CD4-positive, alpha-beta memory T cell (primary cell): ENCODE measurements at places on chromosomes 5 and 9. TPM values are rescaled to one million over a fixed set of nuclear protein-coding genes. Genes with fewer than 3 reads are reported as not detected.

MIER3 gene
- total RNA-seq: 32.8 TPM

CACFD1 gene
- total RNA-seq: 2.5 TPM

IFNA13 gene
- not detected for total RNA-seq

DNA sequence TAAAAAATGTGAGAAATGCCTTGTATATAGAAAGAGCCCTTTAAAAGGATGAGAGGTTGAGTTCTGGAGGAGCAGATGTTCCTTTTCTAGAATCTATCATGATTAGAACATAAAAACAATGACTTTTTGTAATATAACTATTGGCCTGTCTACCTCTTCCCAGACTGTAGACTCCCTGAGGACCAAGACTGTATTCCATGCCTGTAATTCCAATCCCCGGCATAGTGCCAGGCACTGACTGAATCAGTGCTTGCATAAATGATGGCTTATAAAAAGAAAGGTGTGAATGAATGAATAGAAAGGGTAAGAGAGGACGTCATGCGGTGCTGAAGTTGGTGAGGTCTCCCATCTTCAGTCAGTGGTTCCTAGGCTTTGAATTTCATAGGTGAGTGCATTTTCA is 92.6 kb upstream of the GDNF start:
- no peak overlapping the region for H3K27ac ChIP-seq
- H3K4me3 ChIP-seq: no peak overlapping the region
- H3K4me1 ChIP-seq: no peaks in the 10 kb centered on the region
- no peak for DNase-seq
- H3K27me3 ChIP-seq: no peaks in the 10 kb centered on the region

- H3K27me3 ChIP-seq: no peaks in the 10 kb centered on the region
- no peaks in the 10 kb centered on the region for H3K36me3 ChIP-seq
- H3K27ac ChIP-seq: no peak overlapping the region
- no peak for DNase-seq
Observed at GRCh38 chr5:14443671-14444093, 137.9 kb upstream of the OTULINL start.

GRCh38 chr5:78286290-78286689 is 8.2 kb downstream of the AP3B1 start:
- no peak overlapping the region for H3K4me3 ChIP-seq
- H3K36me3 ChIP-seq: no peaks in the 10 kb centered on the region
- no peak for DNase-seq
- H3K27me3 ChIP-seq: no peaks in the 10 kb centered on the region
- peaks cover 28% of the 10 kb centered on the region for H3K4me1 ChIP-seq
- H3K27ac ChIP-seq: no peak overlapping the region

- H3K4me3 ChIP-seq: no peak overlapping the region
- peaks cover 56% of the 10 kb centered on the region for H3K36me3 ChIP-seq
- DNase-seq: no peak
- H3K4me1 ChIP-seq: peaks cover 40% of the 10 kb centered on the region
- H3K27me3 ChIP-seq: no peaks in the 10 kb centered on the region
- no peak overlapping the region for H3K27ac ChIP-seq
Observed at GRCh38 chr9:36210722-36211121, 20.0 kb downstream of the CLTA start.

GRCh38 chr5:100505984-100506670 is 29.0 kb upstream of the FAM174A start:
- H3K27ac ChIP-seq: no peak overlapping the region
- DNase-seq: no peak
- H3K36me3 ChIP-seq: no peaks in the 10 kb centered on the region
- H3K4me3 ChIP-seq: no peak overlapping the region
- H3K27me3 ChIP-seq: no peaks in the 10 kb centered on the region

- H3K27me3 ChIP-seq: no peaks in the 10 kb centered on the region
- H3K27ac ChIP-seq: no peak overlapping the region
- no peaks in the 10 kb centered on the region for H3K4me1 ChIP-seq
- no peak for DNase-seq
- H3K4me3 ChIP-seq: no peak overlapping the region
Observed at GRCh38 chr9:71079451-71079850, 42.0 kb downstream of the TRPM3 start.

DNA sequence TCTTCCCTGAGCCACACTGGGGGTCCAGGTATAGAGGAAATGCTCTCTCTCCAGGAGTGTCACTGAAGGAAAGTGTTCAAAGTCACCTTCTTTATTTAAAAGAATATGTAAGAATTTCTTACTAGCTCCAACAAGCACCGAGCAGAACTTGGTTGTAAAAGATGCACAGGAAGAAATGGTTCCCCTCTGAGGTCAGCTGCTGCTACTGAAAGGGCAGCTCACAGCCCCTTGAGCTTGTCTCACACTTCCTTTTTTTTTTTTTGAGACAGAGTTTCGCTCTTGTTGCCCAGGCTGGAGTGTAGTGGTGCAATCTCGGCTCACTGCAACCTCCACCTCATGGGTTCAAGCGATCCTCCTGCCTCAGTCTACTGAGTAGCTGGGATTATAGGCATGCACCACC is 77.2 kb downstream of the PRRT1B start:
- DNase-seq: no peak
- no peak overlapping the region for H3K27ac ChIP-seq
- H3K4me1 ChIP-seq: peaks cover 24% of the 10 kb centered on the region
- H3K36me3 ChIP-seq: peaks cover 71% of the 10 kb centered on the region
- no peaks in the 10 kb centered on the region for H3K27me3 ChIP-seq

GRCh38 chr5:60685700-60686099 is 14.3 kb downstream of the DEPDC1B start:
- no peak overlapping the region for H3K4me3 ChIP-seq
- H3K27ac ChIP-seq: no peak overlapping the region
- H3K4me1 ChIP-seq: no peaks in the 10 kb centered on the region
- no peaks in the 10 kb centered on the region for H3K27me3 ChIP-seq
- no peak for DNase-seq
- H3K36me3 ChIP-seq: no peaks in the 10 kb centered on the region

GRCh38 chr5:154196955-154197652 is 6.6 kb downstream of the GALNT10 start:
- no peaks in the 10 kb centered on the region for H3K36me3 ChIP-seq
- peak overlapping the region; percentile 47 for H3K27ac ChIP-seq
- H3K27me3 ChIP-seq: no peaks in the 10 kb centered on the region
- H3K4me3 ChIP-seq: no peak overlapping the region
- peaks cover 63% of the 10 kb centered on the region for H3K4me1 ChIP-seq
